ENCODE measurements at places on chromosomes 3 and 15.

GRCh38 chr3:76442374-76442915, 597.5 kb upstream of the ROBO2 start:
- DNase-seq: no peak

DNA sequence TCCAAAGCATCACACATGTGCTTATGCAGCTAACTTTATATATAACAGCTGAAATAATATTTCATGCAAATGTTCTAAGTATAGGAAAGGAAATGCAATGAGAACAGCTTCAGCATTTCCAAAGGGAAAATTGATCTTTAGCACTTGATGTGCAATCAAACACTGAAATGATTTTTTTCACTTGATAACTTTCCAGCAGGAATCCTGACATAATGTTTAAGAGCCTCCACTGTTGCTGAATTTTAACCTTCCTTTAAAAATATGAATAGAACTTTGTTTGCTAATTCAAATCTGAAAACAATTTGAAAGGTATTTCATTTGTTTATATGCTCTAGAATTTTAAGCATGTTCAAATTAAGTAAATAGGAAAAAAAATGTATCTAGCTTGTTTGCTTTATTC, 96.9 kb upstream of the STRIT1 start:
- DNase-seq: no peak

- DNase-seq: no peak
Observed at GRCh38 chr15:78080088-78080460, 2.6 kb upstream of the TBC1D2B start.

DNA sequence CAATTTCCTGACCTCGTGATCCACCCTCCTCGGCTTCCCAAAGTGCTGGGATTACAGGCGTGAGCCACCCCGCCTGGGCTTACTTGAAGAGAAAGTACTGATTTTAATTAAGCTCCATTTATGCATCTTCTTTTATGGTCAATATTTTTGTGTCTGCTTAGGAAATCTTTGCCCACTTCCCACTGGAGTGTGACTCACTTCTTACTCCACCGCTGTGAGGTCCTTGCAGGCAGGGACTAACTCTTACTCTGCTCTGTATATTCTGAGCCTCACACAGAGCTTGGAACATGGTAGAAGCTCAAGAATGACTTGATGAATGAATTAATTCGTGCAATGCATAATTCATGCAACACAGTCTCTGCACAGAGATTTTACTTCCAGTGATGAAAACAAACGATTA, 2.9 kb upstream of the TM4SF19 start:
- no peak for DNase-seq

DNA sequence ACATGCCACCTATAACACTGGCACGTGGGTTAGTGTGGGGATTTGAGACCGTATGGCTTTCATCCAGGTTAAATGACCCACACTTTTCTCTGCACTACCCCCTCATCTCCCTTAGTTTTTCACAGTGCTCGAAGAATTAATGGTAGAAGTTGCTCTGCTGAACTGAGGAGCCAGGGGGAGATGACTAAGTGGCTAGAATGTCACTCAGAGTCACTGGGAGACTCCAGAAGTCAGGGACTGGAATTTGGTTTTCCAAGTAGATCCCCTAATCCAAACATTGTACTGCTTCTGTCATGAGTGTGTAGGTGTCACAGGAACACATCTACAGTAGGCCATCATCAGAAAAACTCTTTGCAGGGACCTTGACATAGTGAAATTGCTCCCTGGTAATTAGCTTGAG, 181.0 kb upstream of the RASGRP1 start:
- DNase-seq: no peak

Measured in stimulated activated CD8-positive, alpha-beta memory T cell treated with anti-CD3 and anti-CD28 coated beads, Interleukin-2, amount 100 ng/mL, for 1 hour (primary cell).